Activated T-helper 1 cell treated with anti-CD3 and anti-CD28 coated beads, Interleukin-12 subunit alpha, Interleukin-12 subunit beta, Interleukin-2, Interleukin-4 antibody, amounts not matched to agents 30 ng/mL and 10 ng/mL and 1 ng/mL, durations not matched to agents 14 hours and 24 hours and 36 hours (primary cell): ENCODE measurements at places on chromosomes 6 and 20. TPM values are rescaled to one million over a fixed set of nuclear protein-coding genes. Genes with fewer than 3 reads are reported as not detected.

DNA sequence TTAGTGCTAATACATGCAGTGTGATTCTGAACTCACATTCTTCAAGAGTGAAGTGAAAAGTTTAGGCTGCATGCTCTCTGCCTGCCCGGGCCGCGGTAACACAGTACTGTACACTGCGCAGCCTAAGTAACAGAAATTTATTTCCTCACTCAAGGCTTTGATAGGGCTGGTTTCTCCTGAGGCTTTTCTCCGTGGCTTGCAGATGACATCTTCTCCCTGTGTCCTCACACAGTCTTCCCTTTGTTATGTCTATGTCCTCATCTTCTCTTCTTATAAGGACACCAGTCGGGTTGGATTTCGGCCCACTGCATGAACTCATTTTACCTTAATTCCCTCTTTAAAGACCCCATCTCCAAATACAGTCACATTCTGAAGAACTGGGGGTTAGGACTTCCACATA, 51.1 kb upstream of the TMEM170B start:
- no peaks in the 10 kb centered on the region for H3K4me1 ChIP-seq
- peaks cover 3% of the 10 kb centered on the region for H3K27me3 ChIP-seq
- no peak overlapping the region for H3K4me3 ChIP-seq
- H3K27ac ChIP-seq = no peak overlapping the region
- no peak for DNase-seq

DNA sequence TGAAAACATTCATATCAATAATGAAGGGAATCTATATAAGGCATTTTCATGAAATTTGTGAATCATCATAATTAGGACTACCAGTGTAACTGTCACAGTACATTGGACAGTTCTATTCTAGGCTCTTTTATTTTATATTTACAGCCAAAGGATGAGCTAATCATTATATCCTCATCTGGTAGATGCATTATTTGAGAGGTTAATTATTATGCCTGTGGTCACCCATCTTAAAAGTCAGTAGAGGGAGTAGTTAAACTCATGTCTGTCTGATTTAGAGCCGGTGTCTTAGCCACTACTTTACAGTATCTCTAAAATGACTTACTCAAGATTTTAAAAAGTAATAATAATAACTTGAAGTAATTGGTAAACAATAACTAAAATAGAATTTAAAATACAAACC, 899.3 kb upstream of the MAP3K7 start:
- H3K4me3 ChIP-seq = no peak overlapping the region
- no peak for DNase-seq
- no peak overlapping the region for H3K27ac ChIP-seq
- H3K27me3 ChIP-seq = no peaks in the 10 kb centered on the region
- no peaks in the 10 kb centered on the region for H3K36me3 ChIP-seq

- H3K4me1 ChIP-seq = peaks cover 23% of the 10 kb centered on the region
- H3K36me3 ChIP-seq = peaks cover 5% of the 10 kb centered on the region
- peak overlapping the region; percentile 99 for H3K27ac ChIP-seq
These were observed 525 bp upstream of the MAK start for GRCh38 chr6:10838794-10839333.

- no peak overlapping the region for H3K4me3 ChIP-seq
- DNase-seq = no peak
- peaks cover 3% of the 10 kb centered on the region for H3K36me3 ChIP-seq
- peaks cover 15% of the 10 kb centered on the region for H3K27me3 ChIP-seq
- H3K27ac ChIP-seq = no peak overlapping the region
These were observed 13.5 kb downstream of the ZSCAN23 start for GRCh38 chr6:28429781-28430180.

GRCh38 chr6:88952065-88952704, 11.2 kb downstream of the RNGTT start:
- DNase-seq = no peak
- H3K4me1 ChIP-seq = peaks cover 7% of the 10 kb centered on the region
- H3K36me3 ChIP-seq = peaks cover 35% of the 10 kb centered on the region
- H3K4me3 ChIP-seq = no peak overlapping the region
- H3K27ac ChIP-seq = no peak overlapping the region
- H3K27me3 ChIP-seq = no peaks in the 10 kb centered on the region

- peaks cover 3% of the 10 kb centered on the region for H3K27me3 ChIP-seq
- H3K4me3 ChIP-seq = no peak overlapping the region
- no peaks in the 10 kb centered on the region for H3K4me1 ChIP-seq
- DNase-seq = no peak
These were observed 283.8 kb downstream of the ALDH8A1 start for GRCh38 chr6:134666125-134666524.

- no peaks in the 10 kb centered on the region for H3K27me3 ChIP-seq
- H3K27ac ChIP-seq = no peak overlapping the region
- H3K4me3 ChIP-seq = no peak overlapping the region
- no peaks in the 10 kb centered on the region for H3K36me3 ChIP-seq
These were observed 790.1 kb upstream of the SLC35B3 start for GRCh38 chr6:9225441-9225871.

GRCh38 chr6:18245642-18246041, 18.7 kb downstream of the DEK start:
- H3K4me3 ChIP-seq = no peak overlapping the region
- peak overlapping the region; percentile 64 for H3K27ac ChIP-seq
- H3K36me3 ChIP-seq = peaks cover 76% of the 10 kb centered on the region
- no peak for DNase-seq

GRCh38 chr20:45407783-45408645, at the start of gene DBNDD2:
Gene DBNDD2, plus strand, starts transcription at chr20:45408289. Its CDS starts 179 bp downstream, at chr20:45408468.
- H3K4me3 ChIP-seq = peak within 1 kb of the TSS; percentile 80
- peak within 1 kb of the TSS; percentile 77 for H3K27ac ChIP-seq
- peaks cover 21% of the 10 kb centered on the region for H3K4me1 ChIP-seq
- H3K27me3 ChIP-seq = peaks cover 13% of the 10 kb centered on the region

DNA sequence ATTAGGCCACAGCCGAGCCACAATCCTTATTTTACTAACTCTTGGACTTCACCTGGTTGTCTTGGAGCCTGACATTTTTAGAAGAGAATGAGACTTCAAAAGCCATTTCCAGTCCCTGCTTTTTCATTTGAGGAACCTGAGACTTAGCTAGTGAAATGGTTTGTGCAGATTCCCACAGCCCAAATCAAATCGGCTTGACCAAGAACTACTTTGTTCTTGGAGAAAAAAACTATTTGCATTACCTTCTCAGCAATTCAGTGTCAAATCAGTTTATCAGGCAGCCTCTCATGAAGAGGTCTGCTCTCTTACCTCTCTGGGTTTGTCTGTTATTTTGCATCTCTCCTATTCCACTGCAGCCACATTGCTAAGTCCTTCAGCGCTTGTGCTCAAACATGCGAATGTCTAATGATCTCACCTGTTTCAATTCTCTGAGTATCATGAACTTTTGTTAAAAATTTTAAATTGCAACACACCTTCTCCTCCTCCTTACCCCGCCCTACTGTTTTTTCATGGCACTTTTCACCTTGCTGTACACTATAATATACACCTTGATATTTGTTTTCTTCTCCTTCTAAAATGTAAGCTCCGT, 573 bp upstream of the IFNGR1 start:
- H3K27ac ChIP-seq = peak overlapping the region; percentile 88
- H3K36me3 ChIP-seq = peaks cover 10% of the 10 kb centered on the region
- peaks cover 4% of the 10 kb centered on the region for H3K27me3 ChIP-seq
- peak overlapping the region; percentile 100 for H3K4me3 ChIP-seq
- peaks cover 62% of the 10 kb centered on the region for H3K4me1 ChIP-seq
- no peak for DNase-seq

DNA sequence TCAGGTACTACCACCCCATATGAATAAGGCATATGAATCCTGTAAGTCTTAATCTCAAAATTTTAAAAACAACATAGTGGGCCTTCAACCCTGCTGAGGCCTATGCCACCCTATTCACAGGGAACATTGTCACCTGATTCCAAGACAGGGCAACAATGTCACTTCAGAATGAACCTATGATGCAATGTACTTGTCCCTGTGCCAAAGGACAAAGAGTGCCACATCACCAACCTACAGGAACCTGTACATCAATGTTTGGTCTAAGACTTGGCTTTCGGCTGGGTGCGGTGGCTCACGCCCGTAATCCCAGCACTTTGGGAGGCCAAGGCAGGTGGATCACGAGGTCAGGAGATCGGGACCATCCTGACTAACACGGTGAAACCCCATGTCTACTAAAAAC, 318.5 kb upstream of the JARID2 start:
- no peaks in the 10 kb centered on the region for H3K4me1 ChIP-seq
- DNase-seq = no peak
- no peak overlapping the region for H3K27ac ChIP-seq
- no peaks in the 10 kb centered on the region for H3K36me3 ChIP-seq
- no peak overlapping the region for H3K4me3 ChIP-seq
- H3K27me3 ChIP-seq = peaks cover 2% of the 10 kb centered on the region

- DNase-seq = peak; percentile 55
- H3K4me3 ChIP-seq = peak overlapping the region; percentile 15
- peak overlapping the region; percentile 90 for H3K27ac ChIP-seq
- H3K36me3 ChIP-seq = no peaks in the 10 kb centered on the region
- H3K4me1 ChIP-seq = peaks cover 20% of the 10 kb centered on the region
- H3K27me3 ChIP-seq = no peaks in the 10 kb centered on the region
These were observed 23.8 kb upstream of the SAMHD1 start for GRCh38 chr20:36975099-36975818.

DNA sequence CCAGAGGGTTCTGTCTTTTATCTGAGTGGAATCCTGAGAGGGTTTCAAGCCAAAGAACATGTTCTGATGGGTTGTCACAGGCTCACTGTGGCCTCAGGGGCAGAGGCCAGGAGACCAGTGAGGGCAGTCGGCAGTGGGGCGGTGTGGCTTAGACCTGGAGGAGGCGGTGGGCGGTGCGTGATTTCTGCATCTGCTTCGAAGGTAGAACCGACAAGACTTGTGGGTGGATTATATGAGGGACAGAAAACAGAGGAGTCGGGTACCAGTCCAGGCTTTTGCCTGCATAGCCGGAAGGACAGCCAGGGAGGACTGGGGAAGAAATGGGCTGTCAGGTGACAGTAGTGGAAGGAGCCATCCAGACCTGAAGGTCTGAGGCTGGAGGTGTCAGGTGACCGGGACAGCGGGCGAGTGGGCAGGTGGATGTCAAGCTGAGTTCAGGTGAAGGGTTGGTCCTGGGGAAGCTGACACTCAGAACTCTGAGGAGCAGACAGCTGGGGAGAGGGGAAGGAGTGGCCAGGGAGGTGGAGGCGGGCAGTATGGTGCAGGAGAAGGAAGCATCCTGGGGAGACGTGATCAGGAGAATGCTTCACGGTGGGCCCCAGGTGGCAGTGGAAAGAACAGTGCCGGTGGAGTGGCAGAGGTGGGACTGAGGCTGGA, 3.1 kb downstream of the CTSZ start:
- no peak for DNase-seq
- peak overlapping the region; percentile 85 for H3K4me3 ChIP-seq
- H3K36me3 ChIP-seq = peaks cover 19% of the 10 kb centered on the region
- H3K4me1 ChIP-seq = peaks cover 39% of the 10 kb centered on the region
- peak overlapping the region; percentile 79 for H3K27ac ChIP-seq

DNA sequence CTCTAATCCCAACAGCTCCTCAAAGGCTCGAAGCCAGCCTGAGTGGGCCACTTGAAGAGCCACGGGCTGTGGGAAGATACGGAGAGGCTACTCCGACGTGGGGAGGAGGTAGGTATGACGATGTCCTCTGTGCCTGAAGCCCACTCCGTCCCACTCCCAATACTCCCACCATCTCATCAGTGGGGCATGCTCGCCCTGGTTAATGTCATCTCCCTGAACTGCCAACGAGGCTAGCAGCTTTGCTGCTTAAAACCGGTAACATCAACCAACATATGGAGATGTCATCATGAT, 11.1 kb downstream of the NRN1 start:
- H3K4me3 ChIP-seq = peak overlapping the region; percentile 85
- H3K27ac ChIP-seq = peak overlapping the region; percentile 69
- peaks cover 88% of the 10 kb centered on the region for H3K27me3 ChIP-seq
- H3K4me1 ChIP-seq = peaks cover 59% of the 10 kb centered on the region
- H3K36me3 ChIP-seq = peaks cover 13% of the 10 kb centered on the region
- no peak for DNase-seq

DNA sequence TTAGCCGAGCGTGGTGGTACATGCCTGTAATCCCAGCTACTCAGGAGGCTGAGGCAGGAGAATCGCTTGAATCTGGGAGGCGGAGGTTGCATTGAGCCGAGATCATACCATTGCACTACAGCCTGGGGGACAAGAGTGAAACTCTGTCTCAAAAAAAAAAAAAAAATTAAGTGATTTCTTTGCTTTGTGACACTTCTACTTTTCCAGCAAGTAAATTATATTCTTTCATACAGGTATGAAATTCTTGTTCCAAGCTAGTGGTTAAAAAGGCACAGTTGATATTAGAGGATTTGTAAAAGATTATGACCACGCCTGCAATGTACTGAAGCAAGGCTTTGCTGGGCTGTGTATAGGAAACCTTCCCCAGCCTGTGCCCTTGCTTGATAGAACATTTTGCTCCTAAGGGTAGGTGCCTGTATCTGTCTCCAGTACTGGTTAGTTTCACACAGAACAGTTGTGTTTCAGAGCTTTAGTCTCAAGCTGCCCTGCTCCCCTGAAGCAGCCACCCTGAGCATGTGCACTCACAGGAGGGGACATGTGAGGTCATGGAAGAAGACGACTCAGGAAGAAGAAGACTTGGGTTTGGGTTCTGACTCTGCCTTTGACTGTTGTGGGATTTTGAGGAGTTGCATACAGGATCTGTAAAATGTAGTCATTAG, 10.2 kb downstream of the PTPN1 start:
- peak overlapping the region; percentile 89 for H3K4me3 ChIP-seq
- peak; percentile 27 for DNase-seq
- no peaks in the 10 kb centered on the region for H3K27me3 ChIP-seq
- peak overlapping the region; percentile 99 for H3K27ac ChIP-seq

GRCh38 chr6:148250975-148251685, 91.5 kb upstream of the SASH1 start:
- H3K4me1 ChIP-seq = no peaks in the 10 kb centered on the region
- peaks cover 9% of the 10 kb centered on the region for H3K27me3 ChIP-seq
- H3K27ac ChIP-seq = no peak overlapping the region
- H3K36me3 ChIP-seq = no peaks in the 10 kb centered on the region
- no peak overlapping the region for H3K4me3 ChIP-seq
- DNase-seq = no peak

DNA sequence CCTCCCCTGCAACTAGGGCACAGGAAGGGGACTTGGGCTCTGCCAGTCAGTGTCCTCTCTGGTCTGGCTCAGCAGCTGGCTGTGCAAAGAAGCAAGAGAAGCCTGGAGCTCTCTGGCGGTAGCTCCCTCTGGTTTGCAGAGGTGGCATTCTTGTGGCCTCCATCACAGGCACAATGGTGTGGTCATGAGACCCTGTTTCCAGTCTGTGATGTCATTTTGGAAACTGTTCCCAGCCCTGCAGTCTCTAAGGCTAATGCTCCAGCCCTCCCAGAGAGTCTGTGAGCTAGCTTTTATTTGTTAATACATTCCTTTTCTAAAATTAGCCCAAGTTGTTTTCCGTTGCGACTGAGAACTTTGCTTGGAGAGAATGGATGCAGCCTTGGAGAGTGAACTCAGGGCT, 69.5 kb upstream of the FOXQ1 start:
- no peak overlapping the region for H3K27ac ChIP-seq
- no peaks in the 10 kb centered on the region for H3K36me3 ChIP-seq
- H3K27me3 ChIP-seq = no peaks in the 10 kb centered on the region

The KIF25 gene
- total RNA-seq = not detected in 2 replicates

The CENPW gene
- total RNA-seq = 43.4 and 44.2 TPM in 2 replicates

The NR2E1 gene
- total RNA-seq = not detected in 2 replicates

The SPEF1 gene
- total RNA-seq = 0.12 TPM in 1 of 2 replicates, not detected in the other

The LAMA2 gene
- total RNA-seq = 0.65 and 0.73 TPM in 2 replicates

The LATS1 gene
- total RNA-seq = 33.1 and 34.0 TPM in 2 replicates

The BTN1A1 gene
- not detected in 2 replicates for total RNA-seq

The IFNGR1 gene
- total RNA-seq = 12.5 and 12.6 TPM in 2 replicates

The TCF15 gene
- total RNA-seq = 0.13 TPM in 1 of 2 replicates, not detected in the other

The TCEA2 gene
- 33.8 TPM in 2 replicates for total RNA-seq

The CGA gene
- total RNA-seq = not detected in 2 replicates

The ADNP gene
- total RNA-seq = 77.4 and 85.8 TPM in 2 replicates

The CTAGE9 gene
- not detected in 2 replicates for total RNA-seq

The SAMD3 gene
- 3.1 and 4.6 TPM in 2 replicates for total RNA-seq
